ELR (cell line): ENCODE measurements at places on chromosomes 1 and 21.

DNA sequence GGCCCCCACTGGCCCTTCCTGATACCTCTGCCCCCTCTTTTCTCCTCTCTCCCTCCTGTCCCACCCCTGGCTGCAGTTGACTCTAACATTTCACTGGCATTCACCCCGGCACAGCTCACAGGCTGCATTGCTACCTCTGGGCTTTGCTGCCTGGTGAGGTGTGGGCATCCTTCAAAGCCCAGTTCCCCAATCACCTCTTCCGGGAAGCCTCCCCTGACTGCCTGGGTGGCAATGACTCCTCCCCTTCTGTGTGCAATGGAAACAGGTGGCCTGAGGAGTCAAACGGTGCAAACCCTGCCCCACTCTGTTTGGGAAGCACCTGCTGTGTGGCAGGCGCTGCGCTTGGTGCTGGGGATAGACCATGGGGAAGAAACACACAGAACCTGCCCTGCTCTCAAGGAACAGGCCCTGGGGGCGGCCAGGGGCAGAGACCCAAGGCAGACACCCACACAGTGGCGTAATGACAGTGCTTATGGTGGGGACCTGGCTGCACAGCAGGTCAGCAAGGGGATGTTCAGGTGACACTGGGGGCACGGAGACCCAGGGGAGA lies 39.3 kb upstream of the POFUT2 start:
- no peak for DNase-seq

GRCh38 chr1:93814059-93814794 lies 64.8 kb downstream of the DNTTIP2 start:
- peak; percentile 89 for DNase-seq

- no peak for DNase-seq
These were observed 43.9 kb downstream of the ABCG1 start for GRCh38 chr21:42262831-42263231.

DNA sequence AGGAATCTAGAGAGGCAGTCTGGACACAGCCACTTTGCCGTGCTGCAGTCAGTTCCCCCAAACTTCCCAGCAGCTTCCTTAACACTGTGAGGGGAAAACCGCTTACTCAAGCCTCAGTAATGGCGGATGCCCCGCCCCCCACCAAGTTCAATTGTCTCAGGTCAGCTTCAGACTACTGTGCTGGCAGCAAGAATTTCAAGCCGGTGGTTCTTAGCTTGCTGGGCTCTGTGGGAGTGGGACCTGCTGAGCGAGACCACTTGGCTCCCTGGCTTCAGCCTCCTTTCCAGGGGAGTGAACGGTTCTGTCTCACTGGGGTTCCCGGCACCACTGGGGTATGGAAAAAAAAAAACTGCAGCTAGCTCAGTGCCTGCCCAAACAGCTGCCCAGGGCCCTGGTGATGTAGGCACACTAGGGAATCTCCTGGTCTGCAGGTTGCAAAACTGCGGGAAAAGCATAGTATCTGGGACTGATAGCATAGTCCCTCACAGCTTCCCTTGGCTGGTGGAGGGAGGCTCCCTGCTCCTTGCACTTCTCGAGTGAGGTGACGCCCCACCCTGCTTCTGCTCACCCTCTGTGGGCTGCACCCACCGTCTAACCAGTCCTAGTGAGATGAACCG lies 23.7 kb upstream of the HFM1 start:
- DNase-seq = no peak

- DNase-seq = peak; percentile 97
These were observed 717.2 kb downstream of the NCAM2 start for GRCh38 chr21:21715266-21715969.

GRCh38 chr1:112461200-112461871 lies 47.4 kb upstream of the WNT2B start:
- no peak for DNase-seq

DNA sequence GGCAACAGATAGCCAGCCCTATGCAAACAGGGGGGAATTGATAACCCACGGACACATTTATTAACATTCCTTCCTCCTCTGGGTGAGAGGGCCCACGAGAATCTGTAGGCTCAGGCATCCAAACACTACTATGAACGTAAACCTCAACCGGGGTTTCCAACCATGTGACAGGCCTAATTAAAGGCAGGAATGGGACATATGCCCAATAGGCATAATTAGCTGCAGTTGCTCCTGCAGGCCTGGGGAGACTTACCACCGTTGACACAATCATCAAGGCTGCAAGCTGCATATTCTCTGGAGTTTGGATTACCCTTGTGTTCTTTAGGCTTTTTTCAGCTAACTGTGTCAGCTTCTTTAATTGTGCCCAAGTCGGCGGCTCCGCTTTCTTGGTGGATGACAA lies 22.2 kb upstream of the GBP1 start:
- no peak for DNase-seq

GRCh38 chr21:42983103-42983502 lies 8.7 kb downstream of the PKNOX1 start:
- DNase-seq = no peak

DNA sequence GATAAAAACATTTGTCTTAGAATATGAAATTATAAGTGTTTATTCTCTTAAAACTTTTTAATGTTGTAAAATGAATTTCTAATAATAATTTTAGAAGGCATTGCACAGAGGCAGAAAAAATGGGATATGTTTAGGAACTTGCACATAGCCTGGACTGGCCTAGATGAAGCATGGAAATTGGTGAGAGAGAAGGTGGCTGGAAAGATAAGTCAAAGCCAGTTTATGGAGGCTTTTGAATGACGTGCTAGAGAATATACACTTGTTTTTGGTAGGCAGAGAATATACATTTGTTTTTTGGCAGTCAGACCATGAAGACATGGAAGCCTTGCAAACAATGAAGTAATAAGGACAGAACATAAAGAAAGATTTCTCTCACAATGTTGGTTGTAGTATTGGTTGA lies 2.3 kb upstream of the C4BPA start:
- DNase-seq = no peak

DNA sequence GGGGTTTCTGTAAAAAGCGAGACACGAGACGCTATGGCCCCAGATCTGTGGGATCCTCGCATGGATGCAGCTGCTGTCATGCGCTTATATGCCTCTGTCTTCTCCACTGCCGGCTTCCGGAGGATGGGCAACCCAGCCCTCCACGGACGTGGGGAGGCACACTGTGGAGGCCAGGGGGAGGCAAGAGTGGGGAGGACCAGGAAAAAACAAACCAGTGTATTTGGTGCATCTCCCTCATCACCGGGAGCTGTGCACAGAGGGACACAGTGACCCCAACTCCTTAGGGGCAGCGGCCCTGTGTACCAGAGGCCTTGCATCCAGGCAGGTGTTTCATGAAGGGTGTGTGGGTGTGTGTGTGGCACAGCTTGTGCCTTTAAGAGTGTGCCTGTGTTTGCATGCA lies 95.0 kb downstream of the AJAP1 start:
- DNase-seq = no peak

DNA sequence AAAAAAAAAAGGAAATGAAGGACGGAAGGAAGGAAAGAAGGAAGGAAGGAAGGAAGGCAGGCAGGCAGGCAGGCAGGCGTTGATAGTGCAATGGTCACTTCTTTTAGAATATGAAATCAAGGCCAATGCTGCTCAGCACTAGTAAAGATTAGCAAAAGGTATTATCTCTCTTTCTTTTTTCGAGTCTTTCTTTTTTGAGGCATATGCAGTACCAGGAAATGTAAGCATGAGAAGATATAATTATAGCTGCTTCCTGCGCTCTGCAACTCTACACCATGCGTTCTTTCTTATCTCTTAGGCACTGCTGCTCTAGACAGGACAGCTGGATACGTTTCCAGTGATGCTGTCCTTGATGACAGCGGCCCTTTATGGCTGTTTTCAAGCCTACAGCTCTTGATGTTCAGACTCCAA lies 1512.5 kb upstream of the B3GALT2 start:
- no peak for DNase-seq

DNA sequence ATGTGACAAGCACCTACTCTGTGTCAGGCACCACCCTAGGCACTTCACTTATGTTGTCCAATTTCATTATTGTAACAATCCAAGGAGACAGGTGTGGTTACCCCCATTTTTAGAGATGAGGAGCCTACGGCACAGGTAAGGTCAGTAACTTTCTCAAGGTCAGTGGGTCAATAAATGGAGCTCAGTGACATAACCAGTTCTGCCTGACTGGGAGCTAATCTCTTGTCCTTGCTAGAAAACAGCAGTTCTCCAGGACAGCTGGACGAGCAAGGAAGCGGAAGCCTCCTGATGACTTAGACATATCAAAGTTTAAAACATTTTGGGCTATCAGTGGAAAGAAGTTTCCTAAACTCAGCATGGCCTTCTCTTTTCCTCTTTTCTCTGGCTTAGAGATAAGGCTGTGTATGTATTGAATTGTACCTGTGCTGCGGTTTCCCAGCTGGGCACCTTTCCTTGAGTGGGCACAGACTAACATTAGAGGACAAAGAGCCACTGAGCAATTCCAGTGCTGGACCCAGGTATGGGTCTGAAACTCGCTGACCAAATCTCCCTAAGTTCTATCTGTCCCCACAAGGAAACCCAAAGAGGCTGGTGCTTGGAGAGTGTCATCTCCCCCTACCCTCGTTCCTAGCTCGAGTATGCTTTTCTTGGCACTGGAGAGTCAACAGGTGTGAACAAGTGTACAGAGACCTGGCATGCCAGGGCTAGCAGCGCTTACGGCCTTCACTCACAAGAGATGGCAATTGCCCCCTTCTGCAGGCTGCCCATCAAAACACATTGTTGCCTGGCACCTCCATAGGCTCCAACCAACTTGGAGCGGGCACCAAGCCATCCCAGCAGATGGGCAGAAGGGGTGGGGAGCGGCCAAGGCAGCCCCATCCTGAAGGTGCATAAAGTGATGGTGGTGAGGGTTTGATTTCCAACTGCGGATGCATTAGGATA lies 456.1 kb upstream of the PROX1 start:
- no peak for DNase-seq

DNA sequence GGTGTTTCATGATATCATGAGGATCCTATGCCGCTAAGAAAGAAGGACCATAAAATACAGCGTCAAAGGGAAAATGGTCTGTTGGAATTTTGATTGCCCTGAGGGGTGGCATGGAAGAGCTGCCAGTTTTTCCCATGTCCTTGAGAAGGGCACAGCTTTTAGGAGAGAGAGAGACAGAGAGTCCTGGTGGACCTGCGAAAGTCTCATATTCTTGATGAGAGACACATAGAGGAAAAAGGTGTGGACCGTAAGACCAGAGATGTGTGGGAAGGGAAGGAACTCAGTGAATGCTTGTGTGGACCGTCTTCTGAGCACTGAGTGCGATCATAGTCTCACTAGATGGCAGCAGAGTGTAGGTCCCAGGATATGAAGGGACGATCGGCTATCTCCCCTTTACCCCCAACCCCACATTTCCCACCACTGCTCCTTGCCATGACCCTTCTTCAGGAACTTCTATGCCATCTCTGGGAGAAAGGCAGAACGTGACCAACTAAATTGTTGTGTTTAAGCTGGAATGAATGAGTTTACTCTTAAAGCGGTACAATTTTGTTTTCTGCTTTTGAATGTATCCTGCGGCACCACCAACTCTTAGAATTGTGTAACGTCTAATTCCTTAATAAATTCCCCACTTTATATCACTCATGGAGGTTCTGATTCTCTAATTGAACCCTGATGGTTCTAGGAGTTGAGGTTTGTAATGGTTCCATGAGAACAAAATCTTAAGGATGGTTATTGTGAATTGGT lies 117.7 kb downstream of the CTH start:
- DNase-seq = peak; percentile 46

DNA sequence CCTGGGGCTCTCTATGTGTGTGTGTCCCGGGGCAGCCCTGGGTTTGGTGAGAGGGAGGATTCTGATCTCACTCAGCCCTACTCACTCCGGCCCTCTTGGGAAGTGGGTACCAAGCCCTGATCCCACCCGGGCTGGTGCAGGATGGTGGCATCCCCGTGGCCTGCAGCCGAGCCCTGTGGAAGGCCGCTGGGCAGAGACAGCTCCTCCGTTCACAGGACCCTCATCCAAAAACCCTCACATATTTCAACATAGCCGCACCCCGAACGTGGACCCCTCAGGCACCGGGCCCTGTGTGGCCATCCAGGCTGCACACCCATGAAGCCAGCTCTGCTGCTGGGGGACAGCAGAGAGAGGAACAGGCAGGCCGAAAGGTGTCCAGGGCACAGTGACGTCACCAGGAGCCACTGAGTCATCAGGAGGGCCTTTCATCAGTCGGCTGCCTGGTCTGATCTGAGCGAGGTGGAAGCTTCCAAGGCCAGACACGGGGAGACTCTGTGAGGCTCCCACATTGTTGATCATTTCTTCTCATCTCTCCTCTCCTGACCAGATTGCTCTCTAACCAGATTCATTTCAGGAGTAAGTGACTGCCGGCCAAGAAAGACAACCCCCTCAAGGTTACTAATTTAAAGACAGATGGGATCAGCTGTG lies 16.2 kb upstream of the GPR157 start:
- peak; percentile 89 for DNase-seq

DNA sequence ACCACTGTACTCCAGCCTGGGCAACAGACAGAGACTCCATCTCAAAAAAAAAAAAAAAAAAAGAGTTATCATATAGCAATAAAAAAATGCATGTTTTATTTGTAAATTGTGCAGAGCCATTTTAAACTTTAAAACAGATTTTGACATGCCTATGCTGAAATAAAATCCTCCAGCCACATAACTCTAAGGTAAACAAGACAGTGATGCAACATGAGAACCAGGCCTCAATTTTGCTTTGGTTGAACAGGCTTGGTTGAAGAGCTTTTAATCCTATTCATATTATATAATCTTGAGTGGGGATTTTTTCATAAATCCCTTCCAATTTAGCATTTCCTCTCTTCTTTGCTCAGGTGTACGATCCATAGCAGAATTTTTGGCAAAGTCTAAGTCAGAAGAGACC lies 26.1 kb downstream of the ARMH1 start:
- no peak for DNase-seq

- peak; percentile 99 for DNase-seq
These were observed 5.5 kb downstream of the ETS2 start for GRCh38 chr21:38811257-38811656.

GRCh38 chr1:76786222-76786621 lies 81.1 kb upstream of the ST6GALNAC5 start:
- DNase-seq = peak; percentile 3

GRCh38 chr1:162861625-162862024 lies 650 bp upstream of the CCDC190 start:
- DNase-seq = no peak

DNA sequence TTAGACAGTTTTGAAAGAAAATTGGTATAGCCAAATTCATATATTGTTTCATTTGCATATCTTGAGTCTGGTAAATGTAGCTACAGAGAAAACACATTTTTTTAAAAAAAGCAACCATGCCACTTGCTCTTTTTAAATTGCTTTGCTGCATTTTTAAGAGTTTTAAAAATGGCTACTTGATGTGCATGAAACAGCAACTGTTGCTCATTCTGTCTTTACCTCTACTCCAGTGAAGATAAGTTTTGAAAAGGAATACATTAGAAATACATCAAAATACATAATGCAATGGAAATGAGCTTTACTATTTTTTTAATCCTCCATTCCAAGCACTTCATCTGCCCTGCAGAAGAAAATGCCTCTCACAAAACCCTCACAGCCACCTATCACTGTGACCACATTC lies 95.5 kb downstream of the IFI44 start:
- DNase-seq = no peak
